Osteoblast (primary cell): ENCODE measurements at places on chromosomes 11 and 22. TPM values are rescaled to one million over a fixed set of nuclear protein-coding genes. Genes with fewer than 3 reads are reported as not detected.
A peak's percentile ranks its signal among the peaks of the same experiment; 100 is the strongest.

SLC17A6 gene
- not detected in 2 replicates for total RNA-seq

IGLL1 gene
- total RNA-seq: not detected in 2 replicates

- DNase-seq: no peak
Measured at GRCh38 chr11:78647986-78648875, 73.6 kb upstream of the NARS2 start.

GRCh38 chr22:38437416-38437815, 17.6 kb downstream of the KCNJ4 start:
- no peak for DNase-seq

GRCh38 chr11:15157606-15158137, 42.9 kb downstream of the INSC start:
- DNase-seq: no peak

DNA sequence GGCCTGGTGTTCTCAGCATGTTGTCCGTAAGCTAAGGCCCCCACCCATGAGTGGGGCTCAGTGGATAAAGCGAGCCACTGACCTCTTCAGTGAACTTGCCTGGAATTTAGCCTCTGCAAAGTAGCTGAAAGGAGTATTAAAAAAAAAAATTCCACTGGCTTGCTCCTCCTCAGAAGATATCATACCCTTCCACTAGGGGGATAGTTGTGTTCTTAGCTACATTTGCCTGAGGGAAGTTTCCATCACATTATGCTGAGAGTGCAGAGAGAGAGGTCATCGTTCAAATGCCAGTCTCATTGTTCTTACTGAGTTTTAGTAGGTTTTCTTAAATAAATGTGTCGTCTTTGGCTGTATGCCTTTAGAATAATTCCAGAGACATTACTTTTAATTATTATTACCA, 879.7 kb downstream of the JRKL start:
- DNase-seq: no peak

- DNase-seq: peak; percentile 21
Measured at GRCh38 chr11:104000798-104001197, 35.6 kb upstream of the DDI1 start.
